T-helper 1 cell (primary cell): ENCODE measurements at places on chromosomes 2 and 18.

DNA sequence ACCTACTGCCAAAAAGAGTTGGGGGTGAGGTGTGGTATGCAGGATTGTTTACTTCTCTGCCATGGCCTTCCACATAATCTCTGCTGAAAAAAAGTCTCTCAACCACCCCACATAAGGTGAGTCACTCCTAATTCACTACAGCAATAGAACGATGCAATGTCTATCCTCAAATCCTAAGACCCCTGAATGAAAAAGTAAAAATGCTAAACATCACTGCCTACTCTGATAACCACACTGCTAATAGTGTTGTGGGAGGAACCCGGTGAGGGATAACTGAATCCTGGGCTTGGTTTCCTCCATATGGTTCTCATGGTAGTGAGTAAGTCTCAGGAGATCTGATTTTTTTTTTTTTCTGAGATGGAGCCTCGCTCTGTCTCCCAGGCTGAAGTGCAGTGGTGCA is 252.5 kb downstream of the PIEZO2 start:
- DNase-seq: no peak

- DNase-seq: no peak
Measured at GRCh38 chr2:227876300-227876801, 4.9 kb downstream of the DAW1 start.

- DNase-seq: no peak
Measured at GRCh38 chr18:34223164-34223892, 1.4 kb downstream of the NOL4 start.

- no peak for DNase-seq
Measured at GRCh38 chr2:127293386-127293747, 577 bp downstream of the ERCC3 start.

GRCh38 chr2:232816657-232817056 is 40.3 kb upstream of the KCNJ13 start:
- DNase-seq: no peak

DNA sequence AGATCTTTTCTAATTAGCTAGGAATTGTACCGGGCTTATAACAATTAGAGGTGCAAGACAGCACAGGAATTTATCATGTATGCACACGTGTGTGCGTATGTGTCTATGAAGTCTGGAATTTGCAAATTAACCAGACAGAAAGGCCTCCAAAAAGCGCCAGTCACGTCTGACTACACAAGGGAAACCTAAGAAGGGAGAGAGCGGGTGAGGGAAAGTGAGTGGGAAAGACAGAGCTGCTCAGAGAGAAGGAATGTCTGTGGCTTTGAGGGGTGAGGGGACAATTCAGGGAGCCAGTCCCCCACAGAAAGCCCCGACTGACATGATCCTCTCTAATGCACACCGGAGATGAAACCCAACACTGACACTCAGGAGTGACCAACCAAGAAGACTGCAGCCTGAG is 197.7 kb upstream of the SH3BP4 start:
- no peak for DNase-seq

DNA sequence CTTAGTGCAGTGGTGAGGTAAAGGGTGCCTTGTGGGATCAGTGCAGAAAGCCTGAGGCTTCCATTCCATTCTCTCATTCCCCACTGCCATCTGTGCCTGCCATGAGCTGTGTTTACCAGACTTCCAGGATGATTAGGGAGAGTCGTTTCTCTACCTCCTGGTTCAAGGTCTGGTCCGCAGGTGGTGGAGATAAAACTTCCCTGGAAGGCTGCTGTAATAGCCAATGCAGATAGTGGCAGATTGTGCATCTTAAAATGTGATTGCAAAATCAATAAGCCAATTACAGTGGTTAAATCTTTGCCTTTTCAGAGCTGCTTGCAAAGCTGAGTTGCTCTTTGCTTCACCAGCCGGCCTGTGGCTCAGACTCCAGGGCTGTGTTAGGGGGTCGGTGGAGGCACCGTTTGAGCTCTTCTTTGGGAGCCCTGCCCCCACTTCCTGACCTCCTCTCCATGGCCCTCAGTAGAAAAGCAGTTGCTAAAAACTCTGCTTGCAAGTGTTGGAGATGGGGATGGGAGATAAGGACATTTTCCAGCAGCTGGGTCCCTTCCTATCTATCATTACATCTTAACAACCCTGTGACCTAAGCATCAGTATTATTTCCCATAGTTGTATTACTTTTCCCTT is 95.2 kb upstream of the HS6ST1 start:
- no peak for DNase-seq

GRCh38 chr2:116724550-116724949 is 1089.9 kb upstream of the DDX18 start:
- DNase-seq: no peak

GRCh38 chr2:200625282-200625681 is 39.5 kb downstream of the AOX1 start:
- DNase-seq: no peak

DNA sequence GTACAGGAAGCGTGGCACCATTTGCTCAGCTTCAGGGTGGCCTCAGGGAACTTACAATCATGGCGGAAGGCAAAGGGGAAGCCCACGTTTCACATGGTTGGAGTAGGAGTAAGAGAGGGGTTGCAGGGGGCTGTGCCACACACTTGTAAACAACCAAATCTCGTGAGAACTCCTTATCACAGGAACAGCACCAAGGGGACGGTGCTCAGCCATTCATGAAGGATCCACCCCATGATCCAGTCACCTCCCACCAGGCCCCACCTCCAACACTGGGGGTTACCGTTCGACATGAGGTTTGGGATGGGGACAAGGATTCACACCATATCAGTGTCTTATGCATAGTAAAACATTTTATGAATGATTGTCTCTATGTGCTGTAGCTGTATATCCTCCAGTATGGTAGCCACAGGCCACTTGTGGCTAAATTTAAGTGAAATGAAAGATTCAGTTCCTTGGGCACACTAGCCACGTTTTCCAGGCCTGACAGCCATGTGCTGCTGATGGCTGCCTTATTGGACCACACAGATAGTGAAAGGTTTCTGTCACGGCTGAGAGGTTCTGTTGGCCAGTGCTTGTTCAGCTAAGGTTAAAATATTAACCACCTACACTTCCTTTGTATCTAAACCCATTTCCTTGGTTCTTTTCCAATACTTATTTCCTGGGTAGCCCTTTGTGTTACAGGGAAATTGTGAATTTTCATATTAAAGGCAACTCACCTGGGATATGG is 77.3 kb downstream of the AGAP1 start:
- no peak for DNase-seq

GRCh38 chr18:79737426-79737825 is 57.8 kb downstream of the CTDP1 start:
- DNase-seq: peak; percentile 3
